Naive thymus-derived CD8-positive, alpha-beta T cell (primary cell): ENCODE measurements at places on chromosomes 1 and 21.

GRCh38 chr1:31564606-31564989 lies 11.7 kb upstream of the TINAGL1 start:
- no peak for DNase-seq

GRCh38 chr1:110011527-110012041 lies 22.8 kb upstream of the STRIP1 start:
- no peak for DNase-seq

GRCh38 chr1:244917073-244917670 lies 52.8 kb upstream of the HNRNPU start:
- DNase-seq, result no peak

- DNase-seq, result no peak
These were observed 64.1 kb upstream of the ATP1B1 start for GRCh38 chr1:169042377-169042776.

- DNase-seq, result no peak
These were observed 87.5 kb downstream of the COP1 start for GRCh38 chr1:176119549-176119948.

- DNase-seq, result no peak
These were observed 608.3 kb upstream of the CHRM3 start for GRCh38 chr1:238778113-238778512.

DNA sequence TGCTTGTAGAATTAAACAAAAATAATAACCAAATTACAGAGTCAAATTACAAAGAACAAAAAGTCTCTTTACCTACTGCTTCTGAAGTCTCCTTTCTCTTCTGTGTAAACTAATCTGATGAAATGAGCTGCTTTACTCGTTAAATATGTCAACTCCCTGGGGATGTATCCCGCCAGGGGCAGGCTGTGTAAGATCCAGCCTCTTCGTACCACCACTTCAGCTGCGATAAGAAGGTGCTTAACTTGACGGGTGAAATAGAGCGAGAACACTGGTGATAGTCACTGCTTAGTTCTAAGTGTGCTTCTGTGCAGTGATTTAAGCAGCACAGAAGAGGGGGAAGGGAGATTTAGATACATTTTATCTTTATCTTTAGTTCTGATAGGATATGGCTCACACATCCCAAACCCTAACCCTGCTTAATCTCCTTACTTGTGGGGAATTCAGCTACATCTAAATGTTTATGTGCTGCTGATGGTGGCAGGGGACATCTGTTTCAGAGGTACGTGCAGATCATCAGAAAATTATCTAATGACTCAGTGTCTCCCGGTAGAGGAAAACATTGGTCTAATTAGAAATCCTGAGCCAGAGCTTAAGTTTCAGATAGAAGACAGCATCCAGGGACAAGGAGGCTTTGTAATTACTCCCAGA lies 46.0 kb downstream of the RHOU start:
- no peak for DNase-seq

- DNase-seq, result no peak
These were observed 5.6 kb downstream of the SLC5A9 start for GRCh38 chr1:48228156-48228555.

DNA sequence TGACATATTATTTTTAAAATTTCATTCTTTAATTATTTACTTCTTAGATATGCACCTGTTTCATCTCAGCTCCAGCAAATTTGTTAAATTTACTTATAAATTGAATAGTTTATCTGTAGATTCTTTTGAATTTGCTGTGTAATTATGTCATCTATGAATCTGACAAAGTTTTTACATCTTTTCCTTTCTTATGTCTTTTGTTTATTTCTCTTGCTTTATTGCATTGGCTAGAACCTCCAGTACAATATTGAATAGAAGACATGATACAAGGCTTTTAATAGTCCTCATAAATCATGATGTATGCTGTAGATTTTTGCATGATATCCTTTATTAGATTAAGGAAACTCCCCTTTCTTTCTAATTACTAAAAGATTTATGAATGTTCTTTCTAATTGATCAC lies 20.8 kb downstream of the CR1 start:
- no peak for DNase-seq

DNA sequence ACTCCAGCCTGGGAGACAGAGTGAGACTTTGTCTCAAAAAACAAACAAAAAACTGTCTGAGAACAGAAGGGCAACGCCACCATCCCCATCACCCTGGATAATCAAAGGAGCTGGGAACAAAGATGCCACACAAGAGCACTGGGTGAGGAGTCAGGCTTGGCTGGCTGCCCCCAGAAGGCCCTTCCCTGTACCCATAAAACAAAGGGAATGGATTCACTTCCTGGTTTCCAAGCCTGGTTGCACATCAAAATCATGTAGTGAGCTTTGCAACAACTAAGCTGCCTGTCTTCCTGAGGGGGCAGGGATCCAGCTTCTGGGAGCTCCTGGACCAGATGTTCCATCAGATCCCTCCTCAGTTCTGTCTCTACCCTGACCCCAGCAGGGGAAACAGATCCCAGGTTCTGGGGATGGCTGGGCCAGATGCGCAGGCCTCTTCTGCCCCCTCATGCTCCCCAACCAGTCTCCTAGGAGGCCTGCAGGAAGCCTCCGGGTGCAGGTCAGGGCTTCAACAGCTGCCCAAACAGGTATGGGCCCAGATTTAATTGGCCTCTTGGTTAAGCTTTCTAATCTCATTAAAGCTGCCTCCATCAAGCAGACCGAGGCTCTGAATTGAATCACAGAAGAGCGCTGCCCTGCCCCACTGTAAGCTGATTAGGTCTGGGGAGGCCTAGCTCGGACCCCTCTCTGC lies 97.8 kb downstream of the MRPL37 start:
- DNase-seq, result no peak

GRCh38 chr1:9615316-9616063 lies 26.8 kb downstream of the TMEM201 start:
- peak; percentile 79 for DNase-seq

GRCh38 chr1:186231861-186232436 lies 143.1 kb downstream of the TPR start:
- no peak for DNase-seq

GRCh38 chr1:23784846-23785245 lies 6.1 kb upstream of the LYPLA2 start:
- no peak for DNase-seq

DNA sequence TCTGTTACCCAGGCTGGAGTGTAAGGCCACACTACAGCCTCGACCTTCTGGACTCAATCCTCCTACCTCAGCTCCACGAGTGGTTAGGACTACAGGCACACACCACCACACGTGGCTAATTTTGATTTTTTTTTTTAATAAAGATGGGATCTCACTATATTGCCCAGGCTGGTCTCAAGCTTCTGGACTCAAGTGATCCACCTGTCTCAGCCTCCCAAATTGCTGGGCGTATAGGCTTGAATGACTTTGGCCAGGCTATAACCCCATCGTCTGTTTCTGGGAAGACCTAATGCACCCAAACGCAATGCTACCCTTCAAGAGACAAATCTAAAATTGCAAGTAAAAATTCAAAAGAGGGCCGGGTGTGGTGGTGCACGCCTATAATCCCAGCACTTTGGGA lies 52.1 kb downstream of the DAP3 start:
- no peak for DNase-seq

DNA sequence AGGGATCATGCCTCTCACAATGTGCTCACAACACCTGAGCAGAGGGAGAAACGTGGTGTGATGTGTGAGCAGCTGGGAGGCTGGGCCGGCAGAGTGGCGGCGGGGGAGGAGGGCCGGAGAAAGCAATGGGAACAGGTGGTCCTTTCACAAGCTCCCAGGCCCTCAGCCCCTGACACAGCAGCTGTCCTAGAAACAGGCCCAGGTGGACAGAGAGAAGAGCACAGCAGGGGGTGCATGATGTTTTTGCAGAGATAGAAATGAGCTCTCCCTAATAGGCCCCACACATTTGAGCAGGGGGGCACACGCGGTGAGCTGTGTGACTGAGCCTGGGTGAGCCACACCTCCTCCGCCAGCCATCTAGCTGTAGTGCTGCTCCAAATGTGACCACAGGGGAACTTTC lies 7.6 kb upstream of the RGS16 start:
- no peak for DNase-seq

- no peak for DNase-seq
These were observed 5.1 kb downstream of the HLX start for GRCh38 chr1:220884109-220884980.

DNA sequence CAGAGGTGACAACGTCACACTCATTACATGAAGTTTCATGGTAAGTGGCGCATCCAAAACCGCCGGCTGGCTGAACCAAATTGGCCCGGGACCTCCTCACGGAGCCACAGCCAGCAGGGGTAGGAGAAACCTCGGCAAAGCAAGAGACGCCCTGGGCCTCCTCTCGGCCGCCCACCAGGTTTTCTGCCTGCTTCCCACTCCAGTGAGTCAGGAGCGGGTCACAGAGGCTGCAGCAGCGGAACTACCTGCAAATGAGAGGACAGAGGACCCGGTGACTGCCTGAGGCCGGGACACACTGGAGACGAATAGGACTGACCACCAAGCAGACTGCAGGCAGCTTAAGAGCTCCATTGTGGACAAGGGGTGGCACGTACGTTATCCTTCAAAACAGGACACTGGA lies 55.0 kb downstream of the MEGF6 start:
- no peak for DNase-seq

DNA sequence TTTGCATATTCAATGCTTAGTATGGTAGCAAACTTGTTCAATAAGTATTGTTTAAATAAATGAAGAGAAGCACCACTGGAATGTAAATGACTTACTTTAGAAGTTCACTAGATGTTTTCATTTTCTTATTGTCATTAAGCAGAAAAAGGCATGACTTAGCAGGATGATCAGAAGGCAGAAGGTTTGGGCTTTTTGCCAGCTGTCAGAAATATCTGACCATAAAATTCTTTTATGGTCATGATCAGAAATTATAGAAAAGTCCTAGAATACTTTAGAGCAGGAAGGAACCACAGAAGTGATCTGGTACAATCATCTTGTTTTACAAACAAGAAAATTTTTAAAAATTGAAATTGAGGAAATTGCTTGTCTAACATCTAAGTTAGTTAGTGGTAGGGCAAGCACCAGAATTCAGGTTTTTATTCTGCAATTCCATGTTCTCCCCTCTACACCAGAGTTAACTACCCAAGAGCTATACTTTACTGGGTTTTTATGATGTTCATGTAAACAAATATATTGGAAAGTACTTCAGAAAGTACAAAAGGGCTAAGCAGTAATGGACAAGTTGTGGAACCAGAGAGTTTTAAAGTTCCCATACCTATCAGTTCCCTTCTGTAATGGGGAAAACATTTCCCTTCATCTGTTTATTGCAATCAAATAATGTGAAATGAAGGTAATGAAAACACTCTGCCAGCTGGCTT lies 10.1 kb downstream of the FMO5 start:
- DNase-seq, result no peak

DNA sequence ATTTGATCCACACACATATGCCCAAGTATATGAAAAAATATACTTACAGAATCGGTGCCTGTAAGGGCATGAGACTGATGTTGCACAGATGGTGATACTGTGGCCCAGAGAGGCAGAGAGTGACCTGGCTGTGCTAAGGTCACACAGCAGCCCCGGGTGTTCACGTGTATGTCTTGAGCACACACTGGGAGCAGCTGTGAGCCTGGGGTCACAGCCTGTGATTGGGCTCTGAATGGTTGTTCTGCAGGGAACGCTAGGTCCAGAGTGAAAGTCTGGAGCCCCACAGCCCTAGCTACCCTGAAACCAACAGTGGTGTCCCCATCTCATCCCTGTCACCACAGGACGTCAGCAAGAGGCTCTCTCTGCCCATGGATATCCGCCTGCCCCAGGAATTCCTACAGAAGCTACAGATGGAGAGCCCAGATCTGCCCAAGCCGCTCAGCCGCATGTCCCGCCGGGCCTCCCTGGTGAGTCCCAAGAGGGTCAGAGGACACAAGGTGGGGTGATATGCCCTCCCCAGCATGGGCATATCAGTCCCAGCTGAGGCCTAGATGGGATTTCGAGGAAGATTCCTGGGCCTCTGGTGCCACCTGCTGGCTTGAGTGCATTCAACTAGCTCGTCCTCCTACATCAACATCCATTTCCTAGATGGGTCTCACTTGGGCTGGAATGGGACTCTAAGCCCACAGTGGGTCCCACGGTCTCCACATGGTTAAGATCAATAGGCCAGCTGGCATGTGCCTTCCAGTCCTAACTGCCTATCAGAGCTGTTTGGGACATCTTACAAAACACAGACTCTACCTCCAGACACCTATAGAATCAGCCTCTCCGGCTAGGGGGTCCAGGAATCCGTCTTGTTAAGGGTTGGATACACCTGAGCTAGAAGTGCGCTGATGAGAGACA lies 19.7 kb downstream of the CDK18 start:
- DNase-seq, result peak; percentile 64

GRCh38 chr21:30981403-30981802 lies 56.9 kb downstream of the KRTAP19-8 start:
- DNase-seq, result no peak

DNA sequence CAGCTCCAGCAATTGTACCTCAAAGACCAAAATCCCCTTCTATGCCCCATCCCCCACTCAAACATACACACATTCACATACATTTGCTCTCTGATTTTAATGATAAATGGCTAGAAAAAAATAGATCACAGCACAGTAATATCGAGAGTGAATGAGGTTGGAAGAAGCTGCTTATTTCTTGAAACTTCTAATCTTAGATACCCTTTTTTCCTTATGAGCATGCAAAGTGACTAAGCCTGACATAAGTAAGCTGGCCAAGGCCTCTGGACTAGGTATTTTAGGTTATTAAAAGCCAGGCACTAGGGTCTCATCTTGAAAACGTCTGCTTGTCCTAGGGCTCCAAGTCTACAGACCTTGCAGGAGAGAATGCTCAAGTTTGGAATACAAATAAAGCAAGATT lies 133.6 kb downstream of the TGFBR3 start:
- no peak for DNase-seq

GRCh38 chr21:37263827-37264600 lies 3.1 kb downstream of the VPS26C start:
- no peak for DNase-seq

GRCh38 chr1:208148380-208148779 lies 95.8 kb downstream of the PLXNA2 start:
- no peak for DNase-seq

DNA sequence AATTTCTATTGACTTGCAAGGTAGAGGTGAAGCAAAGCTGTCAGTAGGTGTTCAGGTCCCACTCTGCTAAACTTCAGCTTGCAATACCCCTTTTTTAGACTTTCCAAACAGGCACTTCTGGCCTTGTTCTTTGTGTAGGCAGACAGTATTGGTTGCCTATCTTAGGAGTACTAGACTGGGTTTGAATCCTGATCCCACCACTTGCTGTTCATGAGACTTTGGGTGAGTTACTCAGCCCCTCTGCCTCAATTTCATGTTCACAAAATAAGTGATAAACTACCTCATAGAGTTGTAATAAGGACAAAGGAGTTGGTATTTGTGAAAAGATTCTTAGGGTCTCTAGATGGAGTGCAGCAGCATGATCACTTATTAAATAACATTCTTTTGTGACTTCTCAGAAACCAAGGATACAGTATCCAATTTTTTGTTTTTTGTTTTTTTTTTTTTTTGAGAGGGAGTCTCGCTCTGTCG lies 5.2 kb downstream of the RCC1 start:
- DNase-seq, result no peak

- peak; percentile 82 for DNase-seq
These were observed 2.0 kb upstream of the LIN28A start for GRCh38 chr1:26408604-26409003.
